ENCODE measurements at places on chromosomes 12 and 14.
A peak's percentile ranks its signal among the peaks of the same experiment; 100 is the strongest.

DNA sequence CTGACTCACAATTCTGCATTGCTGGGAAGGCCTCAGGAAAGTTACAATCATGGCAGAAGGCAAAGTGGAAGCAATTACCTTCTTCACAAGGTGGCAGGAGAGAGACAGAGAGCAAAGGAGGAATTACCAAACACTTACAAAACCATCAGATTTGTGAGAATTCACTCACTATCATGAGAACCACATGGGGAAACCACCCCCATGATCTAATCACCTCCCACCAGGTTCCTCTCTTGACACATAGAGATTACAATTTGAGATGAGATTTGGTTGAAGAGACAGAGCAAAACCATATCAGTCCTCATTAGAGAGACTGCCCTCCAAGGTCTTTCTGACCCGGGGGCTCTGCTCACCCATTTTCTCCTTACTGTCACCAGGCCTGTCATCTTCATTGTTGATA lies 1582.3 kb upstream of the TMEM132C start:
- DNase-seq = no peak

GRCh38 chr14:22767323-22767589 lies 768 bp downstream of the OXA1L start:
- no peak for DNase-seq

- no peak for DNase-seq
These were observed 900 bp downstream of the NOP2 start for GRCh38 chr12:6567112-6567670.

DNA sequence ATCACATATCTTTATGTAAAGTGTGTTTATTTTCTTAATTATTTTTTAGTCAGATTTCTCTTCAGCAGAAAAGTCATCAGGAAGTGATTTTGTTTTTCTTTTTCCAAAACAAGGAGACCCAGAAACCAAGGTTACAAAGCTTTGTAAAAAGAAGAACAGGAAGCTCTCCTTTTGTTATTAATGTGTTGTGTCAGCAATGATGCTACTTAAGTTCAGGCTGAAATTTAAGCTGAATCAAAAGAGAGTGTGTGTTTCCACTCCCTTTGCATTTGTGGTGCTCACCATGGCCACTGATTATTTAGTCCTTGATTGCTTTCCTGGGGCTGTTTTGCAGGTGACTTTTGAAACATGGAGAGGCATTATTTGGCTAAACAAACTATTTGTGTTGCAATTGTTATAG lies 155.3 kb upstream of the ATP2B1 start:
- DNase-seq = peak; percentile 59

DNA sequence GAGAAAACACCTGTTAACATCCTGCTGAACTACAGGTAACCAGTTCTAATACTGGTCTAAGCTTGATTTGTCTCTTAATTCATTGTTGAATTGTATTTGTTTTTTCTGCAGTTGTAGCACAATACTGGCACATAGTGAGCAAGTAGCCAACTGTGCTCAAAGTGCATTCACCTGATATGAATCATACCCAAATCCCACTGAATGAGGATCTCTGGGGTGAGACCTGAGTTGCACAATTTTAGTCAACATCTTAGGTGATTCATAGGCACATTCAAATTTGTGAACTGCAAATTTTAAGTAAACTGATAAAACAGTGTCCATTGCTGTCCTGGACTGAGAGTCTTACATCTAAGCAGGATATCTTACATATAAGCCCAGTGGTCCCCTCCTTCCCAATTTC lies 12.8 kb downstream of the KCNC2 start:
- DNase-seq = no peak

- no peak for DNase-seq
These were observed 13.9 kb upstream of the NR4A1 start for GRCh38 chr12:52037248-52037861.

DNA sequence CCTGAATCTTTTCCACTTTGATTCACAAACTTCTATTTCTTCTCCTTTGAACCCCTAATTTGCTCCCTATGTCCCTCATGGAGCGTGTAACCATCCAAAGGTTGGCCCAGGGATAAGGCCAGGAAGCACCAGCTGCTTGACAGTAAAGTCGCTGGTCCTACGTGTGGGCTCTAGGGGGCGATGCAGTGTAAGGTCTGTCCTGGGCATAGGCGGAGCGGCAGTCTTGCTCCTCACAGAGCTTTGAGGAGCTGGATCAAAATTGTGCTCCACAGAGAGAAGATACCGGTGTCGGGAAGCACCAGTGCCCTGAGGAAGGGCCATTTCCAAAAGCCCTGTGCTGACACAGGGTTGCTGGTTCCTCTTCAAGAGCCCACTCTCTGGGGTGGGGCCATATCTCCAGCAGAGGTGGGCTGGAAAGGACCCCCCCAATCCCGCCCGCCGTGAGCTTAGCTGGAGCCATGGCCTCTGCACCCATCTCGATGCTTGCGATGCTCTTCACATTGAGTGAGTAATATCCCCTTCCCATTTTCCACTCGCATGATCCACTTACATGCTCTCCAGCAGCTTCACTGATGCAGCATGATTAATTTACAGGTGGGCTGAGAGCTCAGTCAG lies 49.9 kb upstream of the OR4E1 start:
- no peak for DNase-seq

DNA sequence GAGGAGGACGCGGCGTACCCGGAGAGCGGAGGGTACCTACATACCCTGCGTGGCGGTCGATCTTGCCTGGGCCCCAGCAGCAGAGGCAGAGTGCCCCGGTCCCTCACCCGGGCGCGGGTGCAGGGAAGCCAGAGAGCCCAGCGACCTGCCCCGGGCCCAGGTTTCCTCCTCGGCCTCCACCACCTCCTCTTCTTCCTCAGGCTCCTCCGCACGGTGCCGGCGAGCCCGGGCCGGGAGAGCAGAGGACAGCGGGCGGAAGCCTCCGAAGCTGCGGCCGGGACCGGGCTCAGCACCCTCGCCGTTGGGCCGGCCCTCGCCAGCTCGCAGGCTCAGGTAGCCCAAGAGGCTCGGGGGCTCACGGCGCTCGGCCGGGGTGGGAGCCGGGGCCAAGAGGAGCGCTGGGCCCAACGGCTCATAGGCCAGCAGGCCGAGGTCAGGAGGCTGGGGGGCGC lies 6.6 kb downstream of the ZNF219 start:
- no peak for DNase-seq

DNA sequence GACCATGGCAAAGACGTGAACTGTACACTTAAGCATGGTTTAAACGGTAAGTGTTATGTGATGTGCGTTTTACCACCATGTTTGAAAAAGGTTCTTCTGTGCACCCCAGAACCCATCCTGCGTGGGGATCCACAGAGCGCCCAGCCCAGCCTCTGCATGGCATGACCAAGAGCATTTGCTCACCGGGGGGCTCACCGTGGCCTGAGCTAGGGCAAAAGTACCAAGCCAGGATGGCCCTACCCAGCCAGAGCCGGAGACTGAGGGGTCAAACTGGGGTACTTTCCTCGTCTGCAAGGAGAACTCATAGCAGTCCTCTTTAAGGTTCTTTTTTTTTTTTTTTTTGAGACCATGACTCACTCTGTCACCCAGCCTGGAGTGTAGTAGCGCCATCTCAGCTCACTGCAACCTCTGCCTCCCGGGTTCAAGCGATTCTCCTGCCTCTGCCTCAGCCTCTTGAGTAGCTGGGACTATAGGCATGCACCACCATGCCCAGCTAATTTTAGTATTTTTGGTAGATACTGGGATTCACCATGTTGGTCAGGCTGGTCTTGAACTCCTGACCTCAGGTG lies 16.4 kb upstream of the ANKRD9 start:
- DNase-seq = no peak

GRCh38 chr14:30854492-30854891 lies 19.9 kb upstream of the COCH start:
- DNase-seq = peak; percentile 65

DNA sequence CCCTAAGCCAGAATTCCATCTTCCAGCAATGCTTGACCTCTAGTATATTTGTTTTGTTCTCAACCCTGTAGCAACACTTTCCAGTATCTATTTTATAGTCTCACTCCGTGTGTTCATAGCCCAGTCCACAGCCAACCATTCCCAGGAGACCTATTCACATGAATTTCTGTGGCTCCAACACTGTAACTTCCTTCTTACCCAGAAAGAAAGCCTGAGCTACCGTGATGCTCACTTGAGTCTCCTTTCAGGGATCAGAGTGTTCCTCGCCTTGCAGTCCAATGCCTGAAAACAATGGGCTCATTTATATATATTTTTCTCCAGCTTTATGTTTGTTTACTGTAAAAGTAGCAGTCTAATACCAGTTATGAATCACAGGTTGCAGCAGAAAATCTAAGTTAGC lies 645.0 kb upstream of the NOVA1 start:
- no peak for DNase-seq

- no peak for DNase-seq
These were observed 349.6 kb upstream of the CLEC14A start for GRCh38 chr14:38605193-38606114.

DNA sequence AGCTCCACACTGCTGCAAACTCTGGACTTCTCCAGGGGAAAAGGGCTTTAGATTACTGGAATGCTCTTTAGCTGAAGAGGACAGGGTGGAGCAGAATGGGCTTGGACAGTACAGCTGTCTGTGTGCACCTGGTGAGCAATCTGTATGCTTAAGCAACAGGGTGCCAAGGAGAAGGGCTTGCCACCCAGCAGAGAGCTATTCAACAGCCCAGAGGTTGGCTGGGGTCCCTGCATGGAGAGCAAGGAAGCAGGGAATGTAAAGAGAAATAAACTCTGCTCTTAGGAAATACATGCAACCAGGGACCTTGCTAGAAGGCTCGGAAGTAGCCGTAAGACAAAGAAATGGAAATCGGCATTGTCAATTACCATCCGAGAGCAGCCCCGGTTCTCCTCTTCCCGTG lies 53.0 kb upstream of the CORO1C start:
- DNase-seq = no peak
